Epithelial cell of proximal tubule (primary cell): ENCODE measurements at places on chromosomes 7 and 10. TPM values are rescaled to one million over a fixed set of nuclear protein-coding genes. Genes with fewer than 3 reads are reported as not detected.

- no peak for DNase-seq
Observed at GRCh38 chr7:152459724-152460251, 24.0 kb upstream of the KMT2C start.

AOAH gene
- total RNA-seq: 0.51 and 1.2 TPM in 2 replicates

METTL2B gene
- 39.6 and 39.9 TPM in 2 replicates for total RNA-seq

DNA sequence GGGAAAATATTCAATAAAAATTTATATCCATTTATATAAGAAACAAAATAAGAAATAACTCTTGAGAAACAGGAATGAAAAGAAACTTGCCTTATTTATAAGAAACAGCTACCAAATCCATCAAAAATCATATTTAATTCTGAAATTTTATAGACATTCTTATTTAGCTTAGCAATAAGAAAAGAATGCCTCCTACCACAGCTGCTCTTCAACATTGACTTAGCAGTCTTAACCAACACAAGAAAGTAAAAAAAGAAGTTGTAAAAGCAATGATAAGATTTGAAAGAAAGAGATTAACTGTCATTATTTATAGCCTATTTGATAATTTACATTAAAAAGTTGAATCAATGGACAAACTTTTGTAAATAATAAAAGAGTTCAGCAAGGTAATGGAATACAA, 212.8 kb downstream of the ZNF365 start:
- no peak for DNase-seq

DNA sequence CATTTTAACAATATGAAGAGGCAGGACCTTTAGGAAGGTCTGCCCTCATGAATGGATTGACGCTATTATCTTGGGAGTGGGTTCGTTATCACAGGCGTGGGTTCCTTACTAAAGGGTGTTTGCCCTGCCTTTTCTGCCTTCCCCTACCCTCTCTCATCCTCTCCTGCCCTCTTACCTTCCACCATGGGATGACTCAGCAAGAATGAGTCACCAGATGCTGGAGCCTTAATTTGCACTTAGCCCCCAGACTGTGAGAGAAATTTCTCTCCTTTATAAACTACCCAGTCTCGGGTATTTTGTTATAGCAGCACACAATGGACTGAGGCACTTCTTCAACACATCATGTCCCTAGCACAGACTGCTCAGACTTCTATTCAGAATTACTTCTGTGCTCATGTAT, 31.4 kb upstream of the ZNF32 start:
- no peak for DNase-seq

DNA sequence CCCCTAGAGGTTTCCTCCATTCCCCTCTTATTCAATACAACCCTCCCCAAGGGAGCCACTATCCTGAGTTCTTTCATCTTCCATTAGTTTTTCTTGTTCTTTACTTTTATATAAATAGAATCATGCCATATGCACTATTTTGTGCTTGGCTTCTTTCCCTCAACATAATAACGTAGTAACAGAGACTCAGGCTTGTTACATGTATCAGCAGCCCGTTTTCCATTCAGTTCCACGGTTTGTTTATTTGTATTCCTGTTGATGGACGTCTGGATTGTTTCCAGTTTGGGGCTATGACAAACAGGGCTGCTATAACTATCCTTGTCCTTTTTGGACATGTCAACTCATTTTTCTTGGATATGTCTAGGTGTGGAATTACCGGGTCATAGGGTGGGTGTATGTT, 264.4 kb upstream of the MKI67 start:
- DNase-seq: no peak
